ENCODE measurements at places on chromosomes 6 and 20.

- no peak for DNase-seq
Measured at GRCh38 chr20:18481596-18481995, 14.4 kb downstream of the POLR3F start.

GRCh38 chr6:48713612-48714011 is 602.6 kb upstream of the PTCHD4 start:
- no peak for DNase-seq

- peak; percentile 40 for DNase-seq
Measured at GRCh38 chr6:137240168-137240567, 21.0 kb upstream of the IFNGR1 start.

- no peak for DNase-seq
Measured at GRCh38 chr6:34536251-34536958, 19.7 kb downstream of the SPDEF start.

GRCh38 chr6:43495409-43495941 is 14.7 kb downstream of the LRRC73 start:
- no peak for DNase-seq

DNA sequence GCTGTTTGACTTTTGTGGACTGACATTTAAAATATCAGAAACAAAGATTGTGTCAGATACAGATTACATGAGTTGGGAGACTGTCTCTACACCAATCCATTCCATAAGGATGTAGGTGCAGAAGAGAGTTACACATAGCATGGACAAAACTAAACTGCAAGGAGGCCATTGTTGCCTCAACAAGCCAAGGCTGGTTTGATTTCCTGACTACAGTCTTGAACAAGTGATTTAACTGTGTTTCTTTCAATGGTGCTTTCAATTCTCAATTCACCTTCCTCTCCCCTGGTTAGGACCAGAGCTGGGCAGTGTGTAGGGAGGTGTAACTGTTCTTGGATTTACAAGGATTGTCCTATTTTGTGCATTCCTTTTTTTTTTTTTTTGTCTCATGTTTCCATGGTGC is 82.2 kb downstream of the AGPAT4 start:
- DNase-seq = no peak

GRCh38 chr6:8383584-8383983 is 51.8 kb downstream of the SLC35B3 start:
- DNase-seq = no peak

DNA sequence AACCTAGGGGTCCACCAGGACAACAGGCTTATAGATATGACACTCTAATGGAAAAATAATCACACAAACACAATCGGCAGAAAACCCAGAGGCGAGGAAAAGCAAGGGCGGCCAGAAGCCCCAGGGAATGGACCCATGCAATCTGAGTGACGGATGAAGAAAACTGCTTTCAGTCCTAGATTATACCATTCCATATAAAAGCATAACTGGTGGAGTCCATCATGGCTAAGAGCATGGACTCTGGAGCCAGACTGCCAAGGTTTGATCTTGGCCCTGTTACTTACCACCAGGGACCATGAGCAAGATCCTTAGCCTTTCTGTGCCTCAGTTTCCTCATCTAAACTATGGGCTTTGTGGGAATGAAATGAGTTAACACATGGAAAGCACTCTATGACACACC is 3.7 kb downstream of the SLC22A16 start:
- no peak for DNase-seq

GRCh38 chr6:34760108-34760507 is 2.8 kb downstream of the SNRPC start:
- DNase-seq = no peak

- DNase-seq = peak; percentile 84
Measured at GRCh38 chr20:36460648-36461599, 80.4 kb upstream of the MYL9 start.

- no peak for DNase-seq
Measured at GRCh38 chr20:1150218-1150617, 31.8 kb downstream of the PSMF1 start.

DNA sequence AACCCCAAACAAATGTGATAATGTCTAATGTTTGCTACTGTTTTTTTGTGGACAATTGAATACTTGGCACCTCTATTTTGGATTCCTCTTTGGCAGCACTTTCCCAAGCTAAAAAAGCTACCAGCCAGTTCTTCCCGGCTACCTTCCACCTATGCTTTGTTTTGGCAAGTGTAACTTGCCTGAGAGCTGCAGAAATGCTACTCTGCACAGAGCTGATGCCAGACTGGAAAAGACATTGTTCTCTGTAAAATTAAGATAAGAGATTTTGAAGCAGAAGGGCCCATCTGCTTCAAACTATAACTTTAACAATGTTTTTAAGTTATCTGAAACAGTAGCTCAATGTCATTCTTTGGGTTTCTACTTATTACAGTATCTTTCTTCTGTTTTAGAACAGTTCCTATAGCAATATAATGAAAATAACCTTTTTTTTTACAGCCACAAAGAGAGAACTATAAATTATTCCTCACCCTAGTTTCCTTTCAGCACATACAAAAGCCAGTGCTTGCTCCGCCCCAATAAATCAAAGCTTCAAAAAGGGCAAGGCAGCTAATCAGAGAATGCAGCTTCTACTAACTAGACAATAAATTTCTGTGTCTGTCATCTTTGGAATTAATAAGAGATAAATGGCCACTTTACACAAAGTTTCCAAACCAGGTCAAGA is 183.1 kb downstream of the UBE3D start:
- no peak for DNase-seq

DNA sequence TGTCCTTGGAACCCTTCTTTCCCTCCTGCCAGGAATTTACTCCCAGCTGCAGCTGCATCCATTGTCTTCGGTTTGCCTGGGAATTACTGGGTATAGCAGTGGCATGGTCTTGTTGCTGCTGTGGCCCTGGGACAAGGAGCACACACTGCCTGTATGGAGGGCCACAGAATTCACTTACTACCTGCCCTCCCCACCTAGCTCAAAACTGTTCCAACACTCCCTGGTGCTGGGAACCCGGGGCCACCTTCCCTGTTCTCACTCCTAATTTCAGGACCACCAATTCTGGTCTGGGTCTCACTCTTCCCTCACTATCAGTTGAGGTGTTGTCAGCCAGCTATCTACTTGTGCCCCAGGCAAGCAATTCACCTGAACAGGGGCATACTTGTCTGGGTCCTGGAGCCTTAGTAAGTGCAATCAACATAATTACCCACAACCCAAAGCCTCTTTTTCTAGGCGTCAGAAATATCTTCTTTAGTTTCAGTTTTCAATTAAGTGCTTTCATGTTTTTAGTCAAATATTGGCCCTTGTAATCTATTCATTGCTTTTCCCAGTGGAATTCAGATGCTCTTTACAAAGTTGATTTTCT is 47.2 kb downstream of the METTL24 start:
- DNase-seq = no peak

DNA sequence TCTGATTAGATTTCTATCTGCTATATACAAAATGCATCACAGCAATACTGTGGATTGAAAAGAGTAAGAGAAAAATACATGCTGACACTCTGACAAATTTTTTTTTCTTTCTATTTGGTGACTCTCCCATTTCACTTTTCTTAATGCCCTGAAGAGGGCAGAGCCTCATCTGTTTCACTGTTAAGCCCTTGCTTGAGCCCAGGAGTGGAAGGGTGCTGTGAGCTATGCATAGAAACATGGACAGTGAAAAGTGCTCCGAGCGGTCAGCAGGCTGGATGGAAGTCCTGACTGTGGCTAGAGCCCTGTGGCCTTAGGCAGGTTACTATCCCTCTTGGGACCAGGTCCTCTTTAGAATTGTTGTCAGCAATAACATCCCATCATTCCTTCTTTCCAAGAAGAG is 17.4 kb upstream of the CSE1L start:
- DNase-seq = no peak

DNA sequence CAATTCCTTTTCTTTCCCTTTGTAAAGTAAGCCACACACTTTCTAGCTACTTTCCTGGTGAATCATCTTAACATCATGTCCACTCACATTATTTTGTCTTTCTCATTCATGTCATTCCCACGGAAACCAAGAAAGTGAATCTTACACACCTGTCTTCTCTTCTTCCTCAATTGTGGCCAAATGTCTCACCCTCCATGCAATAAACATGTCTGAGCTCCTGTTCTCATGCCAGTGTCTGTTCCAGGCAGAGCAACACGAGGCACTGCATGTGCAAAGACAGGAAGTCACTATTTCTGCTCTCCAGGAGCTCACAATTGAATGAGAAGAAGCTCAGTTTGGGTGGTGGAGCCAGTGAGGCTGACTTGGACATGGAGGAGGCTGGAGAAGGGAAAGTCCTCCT is 29.0 kb upstream of the TMEM244 start:
- peak; percentile 17 for DNase-seq

DNA sequence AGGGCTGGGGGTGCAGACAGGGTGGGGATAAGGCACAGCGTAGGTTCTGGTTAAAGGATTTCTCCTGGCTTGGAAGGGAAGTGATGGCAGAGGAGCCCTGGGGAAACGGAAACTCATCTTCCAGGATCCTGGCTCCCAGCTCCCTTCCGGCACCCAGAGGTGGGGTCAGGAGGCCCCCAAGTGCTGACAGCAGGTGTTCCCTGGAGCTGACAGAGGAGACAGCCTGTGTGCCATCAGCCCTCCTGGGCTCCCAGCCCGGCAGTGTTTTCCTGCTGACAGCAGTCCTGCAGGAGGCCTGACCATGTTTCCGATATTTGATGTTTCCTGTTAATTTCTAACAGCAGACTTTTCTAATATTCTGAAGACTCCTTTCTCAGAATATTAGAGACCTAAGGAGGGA is 277.3 kb downstream of the TAF4 start:
- no peak for DNase-seq

DNA sequence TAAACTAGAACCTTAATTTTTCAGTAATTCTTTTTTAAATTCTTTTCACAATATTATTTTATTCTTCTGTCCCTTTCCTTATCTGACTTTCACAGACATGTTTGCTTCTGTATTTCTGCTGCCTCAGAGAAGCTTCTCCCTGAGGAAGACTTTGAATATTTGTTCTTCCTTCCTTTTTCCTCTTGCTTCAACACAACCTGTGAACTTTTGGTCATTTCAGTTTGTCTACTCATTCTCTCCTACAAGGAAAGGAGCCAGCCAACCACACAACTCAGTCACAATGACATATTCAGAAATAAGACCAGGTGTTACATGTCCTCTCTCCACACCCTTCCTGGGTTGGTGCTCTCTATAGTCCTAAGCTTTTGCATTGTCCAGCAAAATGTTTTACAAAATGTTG is 310.4 kb downstream of the TFAP2B start:
- DNase-seq = no peak

- no peak for DNase-seq
Measured at GRCh38 chr6:22036275-22036674, 260.6 kb downstream of the PRL start.

GRCh38 chr6:36700071-36700812 is 2.6 kb downstream of the RAB44 start:
- DNase-seq = no peak

GRCh38 chr6:7147051-7147671 is 39.4 kb downstream of the RREB1 start:
- no peak for DNase-seq

- no peak for DNase-seq
Measured at GRCh38 chr20:23115822-23116221, 29.7 kb upstream of the CD93 start.
